NCI-H69 (cell line): ENCODE measurements at places on chromosomes 1 and 21.
A peak's percentile ranks its signal among the peaks of the same experiment; 100 is the strongest.

DNA sequence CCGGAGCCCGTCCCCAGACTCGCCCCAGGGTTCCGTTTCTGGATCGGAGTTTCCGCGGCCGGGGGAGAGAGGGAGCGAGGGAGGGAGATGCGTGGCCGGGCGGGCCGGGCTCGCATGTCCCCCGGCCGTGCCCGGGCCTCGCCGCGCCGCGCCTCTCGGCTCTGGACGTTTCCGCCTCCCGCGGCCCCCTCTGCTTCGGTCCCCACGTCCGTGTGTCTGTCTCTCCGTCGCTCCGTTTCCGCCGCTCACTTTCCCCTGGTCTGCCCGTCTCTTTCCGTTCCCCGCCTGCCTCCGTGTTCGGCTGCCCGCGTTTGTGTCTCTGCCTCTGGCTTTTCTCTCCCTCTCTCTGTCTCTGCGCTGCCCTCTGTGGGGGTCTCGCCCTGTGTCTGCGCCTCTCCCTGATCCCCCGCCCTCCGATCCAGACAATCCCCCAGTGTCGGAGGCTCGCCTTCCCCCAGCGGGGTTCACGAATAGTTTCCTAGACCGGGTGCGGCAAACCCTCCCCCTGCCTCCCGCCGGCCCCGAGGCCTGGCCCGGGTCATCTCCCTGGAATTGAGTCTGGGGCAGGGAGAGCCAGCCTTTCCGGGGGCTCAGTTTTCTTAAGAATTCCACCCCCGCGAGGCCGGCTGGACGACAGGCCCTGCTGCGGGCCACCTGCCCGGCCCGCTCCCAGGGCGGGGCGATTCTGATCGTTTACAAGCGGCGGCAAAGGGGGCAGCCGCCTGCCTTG, 735 bp downstream of the NBL1 start:
- peak; percentile 42 for DNase-seq

DNA sequence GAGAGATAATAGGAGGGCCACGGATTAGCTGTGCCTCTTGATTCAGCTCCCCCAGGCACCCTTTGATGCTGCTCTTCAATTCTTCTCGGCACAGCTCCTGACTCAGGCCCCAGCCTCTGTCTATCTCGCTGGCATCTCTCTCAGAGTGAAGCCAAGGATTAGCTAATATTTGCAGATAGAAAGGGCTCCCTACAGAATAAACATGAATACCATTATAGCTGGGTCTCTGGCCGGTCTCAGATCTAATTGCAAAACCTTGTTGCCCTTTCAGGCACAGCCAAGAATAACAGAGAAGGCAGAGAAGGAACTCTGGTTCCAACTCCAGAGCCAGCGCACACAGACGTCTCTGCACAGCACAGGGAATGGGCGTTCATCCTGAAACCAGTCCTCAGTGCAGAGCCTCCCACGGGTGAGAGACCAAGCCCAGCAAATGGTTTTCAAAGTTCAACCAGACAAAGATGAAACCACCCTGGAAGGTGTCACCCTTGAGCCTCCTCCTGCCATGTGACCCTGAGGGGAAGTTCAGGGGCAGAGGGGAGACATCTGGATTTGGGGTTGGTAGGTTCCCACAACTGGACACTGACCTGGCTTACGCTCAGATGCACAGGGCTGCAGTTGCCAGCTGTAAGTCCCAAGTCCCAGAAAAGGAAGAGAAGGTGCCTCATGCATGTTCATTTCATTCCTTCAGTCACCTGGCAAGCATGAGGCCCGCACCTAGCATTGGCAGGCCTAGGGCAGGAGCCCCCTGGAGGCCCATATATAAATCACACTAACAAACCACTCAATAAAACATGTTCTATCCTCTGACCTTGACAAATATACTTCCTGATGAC, 394.0 kb downstream of the NPHP4 start:
- DNase-seq, result no peak

DNA sequence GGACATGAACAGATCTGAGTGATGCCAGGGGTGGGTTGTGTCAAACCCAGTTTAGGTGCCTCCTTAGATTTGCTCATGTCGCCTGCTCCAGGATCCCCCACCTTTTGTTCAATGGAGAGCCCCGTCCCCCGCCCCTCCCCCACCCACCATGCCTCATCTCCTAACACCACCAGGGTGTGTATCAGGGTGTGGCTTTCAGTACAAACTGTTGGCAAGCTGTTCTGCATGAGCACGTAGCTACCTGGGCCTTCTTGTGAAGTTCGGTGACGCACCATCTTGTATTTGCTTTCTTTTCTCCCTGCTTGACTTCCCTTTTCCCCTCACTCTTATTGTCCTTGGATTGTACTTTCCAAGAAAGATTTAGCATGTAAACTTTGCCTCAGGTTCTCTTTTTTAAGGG, 94.8 kb downstream of the EBNA1BP2 start:
- no peak for DNase-seq

DNA sequence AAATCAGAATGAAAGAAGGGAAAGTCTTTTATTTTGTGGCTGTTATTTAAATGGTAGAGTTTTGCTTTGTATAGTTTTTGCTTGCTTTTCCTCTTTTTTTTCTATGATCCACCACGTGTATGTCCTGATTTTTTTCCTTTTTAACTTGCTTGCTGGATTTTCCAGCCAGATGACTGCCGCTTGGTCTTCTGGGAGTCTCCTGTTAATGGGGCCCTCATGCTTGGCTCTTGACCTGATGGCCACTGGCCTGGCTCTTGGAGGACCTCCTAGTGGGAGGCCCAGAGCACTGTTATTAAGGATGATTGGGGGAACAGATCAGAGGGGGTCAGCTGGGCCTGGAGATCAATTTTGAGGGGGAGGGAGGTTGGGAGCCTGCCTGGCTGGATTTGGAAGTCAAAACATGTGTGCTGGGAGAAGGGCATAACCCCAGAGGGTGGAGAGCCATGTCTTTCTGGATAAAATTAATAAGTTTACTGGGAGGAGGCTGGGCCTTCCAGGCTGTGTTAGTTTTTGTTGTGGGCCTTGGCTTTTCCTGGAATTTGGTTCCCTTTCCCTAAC, 1.2 kb downstream of the FGGY start:
- no peak for DNase-seq

GRCh38 chr1:20194757-20195461, 8.6 kb upstream of the PLA2G2C start:
- peak; percentile 35 for DNase-seq

GRCh38 chr1:9459816-9460407, 79.4 kb upstream of the SLC25A33 start:
- no peak for DNase-seq

DNA sequence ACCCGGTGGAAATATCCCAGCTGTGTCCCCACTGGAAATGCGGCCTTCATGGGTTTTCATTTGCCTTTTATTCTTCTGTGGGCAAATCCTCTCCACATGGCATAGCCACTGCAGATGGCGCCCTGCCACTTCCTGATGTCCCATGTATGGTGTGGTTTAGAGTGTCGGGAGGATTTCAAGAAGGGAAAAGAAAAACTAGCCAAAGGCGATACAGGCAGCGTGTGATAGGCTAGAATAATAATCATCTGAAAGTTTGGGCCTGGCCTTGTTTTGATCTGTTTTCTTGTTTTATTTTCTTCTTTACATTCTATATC, 123.6 kb downstream of the PEX14 start:
- DNase-seq, result peak; percentile 57

- DNase-seq, result no peak
Measured at GRCh38 chr1:151940541-151940940, 31.2 kb upstream of the THEM4 start.

- DNase-seq, result no peak
Measured at GRCh38 chr1:3084726-3085125, 15.7 kb downstream of the PRDM16 start.

- DNase-seq, result no peak
Measured at GRCh38 chr21:44375281-44375651, 21.8 kb downstream of the TRPM2 start.

DNA sequence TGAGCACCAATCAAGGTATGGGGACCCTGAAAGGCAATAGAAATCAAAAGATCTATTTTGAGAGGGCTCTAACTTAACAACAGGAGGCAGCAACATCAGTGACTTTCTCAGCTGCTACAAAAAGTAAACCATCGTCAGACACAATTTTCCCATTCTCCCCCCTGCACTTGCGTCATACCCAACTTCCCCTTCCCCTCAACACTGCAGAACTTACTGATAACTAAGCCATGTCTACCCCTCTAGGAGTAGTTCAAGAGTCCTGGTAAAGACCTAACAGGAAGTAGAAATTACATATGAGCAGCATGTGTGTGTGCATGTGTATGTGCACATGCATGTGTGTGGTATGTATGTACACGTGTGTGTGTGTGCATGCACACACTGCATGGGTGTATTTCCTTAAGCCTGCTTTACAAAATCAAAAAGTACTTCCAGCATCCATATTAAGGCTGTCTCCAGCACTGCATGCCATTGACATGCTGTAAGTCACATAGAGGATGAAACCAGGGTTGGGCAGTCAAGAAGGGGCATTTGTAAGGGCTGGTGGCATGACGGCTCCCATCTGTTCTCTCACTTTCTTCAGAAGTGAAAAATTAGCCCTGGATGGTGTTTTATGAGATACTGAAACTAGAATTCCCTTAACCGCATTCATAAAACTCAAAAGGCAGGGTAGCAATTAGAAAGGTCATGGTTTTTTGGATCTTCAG, 460.1 kb upstream of the RUNX1 start:
- DNase-seq, result no peak

GRCh38 chr1:161486806-161487741, 18.2 kb upstream of the FCGR2A start:
- DNase-seq, result peak; percentile 44

DNA sequence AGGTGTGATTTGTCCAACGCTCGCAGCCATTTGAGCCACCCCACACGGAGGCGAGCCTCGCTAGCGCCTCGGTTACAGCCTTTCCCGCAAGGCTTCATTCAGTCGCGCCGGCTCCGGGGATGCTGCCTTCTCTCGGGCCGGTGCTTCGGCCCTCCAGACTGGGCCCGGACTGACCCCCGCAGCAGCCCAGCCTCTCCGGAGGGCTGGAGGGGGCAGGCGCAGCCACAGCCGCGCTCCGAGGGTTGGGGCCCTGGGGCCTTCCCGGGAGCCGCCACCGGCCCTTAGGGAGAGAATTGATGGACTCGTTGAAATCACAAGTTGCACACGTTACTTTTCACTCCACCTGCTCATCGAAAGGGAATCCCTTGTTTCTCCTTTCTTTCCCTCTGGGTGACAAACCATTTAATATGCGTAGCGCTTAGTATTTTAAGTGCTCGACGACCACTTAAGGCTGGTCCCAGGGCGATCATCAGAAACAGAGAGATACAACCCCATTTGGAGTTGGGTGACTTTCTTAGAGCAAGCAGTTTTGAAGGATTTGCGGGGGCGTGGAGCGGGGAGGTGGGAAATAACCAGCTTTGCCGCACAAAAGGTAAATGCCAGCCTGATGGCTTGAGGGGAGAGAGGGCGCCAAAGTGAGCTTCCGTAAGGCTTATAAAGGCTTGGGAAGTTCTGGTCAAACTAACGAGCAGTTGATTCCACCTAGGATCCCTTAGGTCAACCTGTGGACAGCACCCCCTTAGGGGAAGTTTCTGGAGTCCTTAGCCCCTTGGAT, 24.6 kb upstream of the ENAH start:
- no peak for DNase-seq

- no peak for DNase-seq
Measured at GRCh38 chr1:94693029-94693428, 127.1 kb upstream of the SLC44A3 start.

DNA sequence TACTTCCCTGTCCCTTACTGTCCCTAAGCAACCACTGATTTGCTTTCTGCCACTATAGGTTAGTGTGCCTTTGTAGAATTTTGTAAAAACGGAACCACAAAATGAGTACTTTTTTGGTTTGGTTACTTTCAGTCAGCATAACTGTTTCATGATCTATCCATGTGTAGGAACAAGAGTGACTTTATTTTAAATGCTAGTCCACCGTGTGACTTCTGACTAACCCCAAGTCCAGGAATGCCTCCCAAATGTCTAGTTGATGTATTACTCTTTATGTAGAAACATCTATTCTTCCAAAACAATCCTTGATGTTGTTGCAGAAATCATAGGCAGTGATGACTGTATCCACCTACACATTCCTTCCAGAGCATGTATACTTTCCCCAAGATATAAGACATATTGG, 21.3 kb downstream of the ATPAF1 start:
- DNase-seq, result no peak

DNA sequence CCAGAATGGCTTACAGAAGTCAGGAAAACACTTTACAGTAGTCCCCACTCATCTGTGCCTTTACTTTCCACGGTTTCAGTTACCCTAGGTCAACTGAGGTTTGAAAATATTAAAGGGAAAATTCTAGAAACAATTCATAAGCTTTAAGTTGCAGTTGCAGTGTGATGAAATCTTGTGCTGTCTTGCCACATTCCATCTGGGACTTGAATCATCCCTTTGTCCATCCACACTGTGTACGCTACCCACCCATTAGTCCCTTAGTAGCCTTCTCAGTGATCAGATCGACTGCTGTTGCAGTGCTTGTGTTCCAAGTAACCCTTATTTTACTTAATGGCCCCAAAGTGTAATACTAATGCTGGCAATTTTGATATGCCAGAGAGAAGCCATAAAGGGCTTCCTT, 30.5 kb downstream of the ZCCHC17 start:
- DNase-seq, result no peak

DNA sequence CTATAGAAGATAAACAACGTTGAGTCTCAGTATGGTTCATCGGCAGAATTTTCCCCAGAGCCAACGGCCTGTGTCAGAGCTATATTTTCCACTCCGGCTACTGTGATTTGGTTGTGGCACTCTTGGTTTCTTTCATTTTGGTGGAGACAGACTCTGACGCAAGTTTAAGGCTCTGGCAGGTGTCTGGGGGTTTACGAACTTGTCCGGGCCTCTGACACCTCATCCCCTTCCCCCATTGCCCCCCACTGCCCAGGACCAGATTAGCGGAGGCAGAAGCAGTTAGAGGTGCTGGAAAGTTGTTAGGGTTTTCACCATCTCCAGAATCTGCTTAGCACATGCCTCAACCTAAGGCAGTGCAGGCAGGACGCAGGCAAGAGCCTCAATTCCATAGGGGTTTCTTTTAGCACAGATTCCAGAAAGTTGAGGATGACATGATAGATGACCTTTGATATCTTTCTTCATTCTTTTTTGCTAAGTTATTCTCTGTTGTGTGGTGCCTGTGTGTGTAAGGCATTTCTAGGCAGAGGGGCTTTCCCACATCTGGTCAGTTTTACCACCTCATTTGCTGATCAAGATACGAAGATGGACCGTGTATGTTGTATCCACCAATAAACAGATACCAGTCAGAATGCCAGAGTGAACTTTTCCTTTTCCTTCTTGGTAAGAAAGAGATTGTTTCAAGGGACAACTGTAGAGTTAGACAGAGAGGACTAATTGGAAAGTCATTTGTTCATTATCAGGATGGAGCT, 18.4 kb upstream of the IL10 start:
- no peak for DNase-seq

DNA sequence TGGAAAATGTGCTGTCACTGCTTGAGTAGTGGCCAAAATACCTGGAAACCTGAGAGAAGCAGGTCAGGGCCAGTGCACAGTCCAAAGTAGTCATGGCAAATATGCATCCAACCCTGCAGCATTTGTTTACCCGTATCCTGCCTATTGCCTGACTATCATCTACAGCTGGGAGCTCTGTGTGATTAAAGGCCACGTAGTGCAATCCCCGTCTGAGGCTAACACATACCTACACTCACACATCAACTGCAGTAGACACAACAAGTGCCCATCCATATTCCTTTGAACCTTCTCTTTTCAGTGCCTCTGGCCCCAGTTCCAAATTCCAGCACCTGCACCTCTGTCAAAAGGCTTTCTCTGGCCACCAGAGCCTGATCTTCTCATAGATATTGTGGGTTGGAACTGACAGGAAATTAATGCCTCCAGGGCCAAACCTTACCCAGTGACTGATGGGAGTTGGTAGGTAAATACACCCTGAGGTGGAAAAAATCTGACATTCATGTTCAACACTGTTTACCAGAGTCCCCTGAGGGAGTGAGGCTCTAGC, 383.0 kb downstream of the SETD4 start:
- no peak for DNase-seq
